ENCODE measurements at places on chromosomes 2 and 18.

DNA sequence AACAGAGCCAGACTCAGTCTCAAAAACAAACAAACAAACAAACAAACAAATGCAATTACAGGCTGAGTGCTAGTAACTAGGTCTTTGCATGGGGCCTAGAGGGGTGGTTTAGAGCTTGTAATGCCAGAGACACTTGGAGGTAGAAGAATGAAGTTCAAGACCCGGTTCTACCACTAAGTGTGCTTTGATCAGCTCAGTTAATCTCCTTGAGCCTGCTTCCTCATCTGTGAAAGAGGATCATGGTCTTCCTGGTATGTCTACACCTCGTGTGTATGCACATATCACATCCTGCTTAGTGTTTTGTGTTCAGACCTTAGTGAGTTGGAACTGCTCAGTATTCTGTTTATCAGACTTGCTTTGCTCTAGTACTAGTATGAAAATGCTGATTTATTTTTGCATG lies 4.8 kb upstream of the ATP6V1C2 start:
- DNase-seq, result no peak

DNA sequence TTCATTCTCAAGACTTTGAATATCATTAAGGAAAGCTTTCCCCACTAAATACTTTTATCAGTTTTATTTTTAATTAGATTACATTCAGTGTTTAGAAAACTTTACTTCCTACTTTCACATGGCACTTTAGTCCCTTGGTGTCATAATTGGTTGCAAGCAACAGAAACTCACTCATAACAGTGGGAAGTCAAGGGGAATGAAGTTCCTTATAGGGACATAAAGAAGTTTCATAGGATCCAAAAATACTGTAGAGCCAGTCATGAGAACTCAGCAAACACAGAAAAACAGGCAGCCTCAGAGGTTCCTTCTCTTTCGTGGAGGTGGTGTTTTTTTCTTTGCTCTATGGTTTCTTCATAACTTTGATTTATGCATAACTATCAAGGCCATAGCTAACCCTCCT lies 809.0 kb downstream of the BCL11A start:
- DNase-seq, result no peak

DNA sequence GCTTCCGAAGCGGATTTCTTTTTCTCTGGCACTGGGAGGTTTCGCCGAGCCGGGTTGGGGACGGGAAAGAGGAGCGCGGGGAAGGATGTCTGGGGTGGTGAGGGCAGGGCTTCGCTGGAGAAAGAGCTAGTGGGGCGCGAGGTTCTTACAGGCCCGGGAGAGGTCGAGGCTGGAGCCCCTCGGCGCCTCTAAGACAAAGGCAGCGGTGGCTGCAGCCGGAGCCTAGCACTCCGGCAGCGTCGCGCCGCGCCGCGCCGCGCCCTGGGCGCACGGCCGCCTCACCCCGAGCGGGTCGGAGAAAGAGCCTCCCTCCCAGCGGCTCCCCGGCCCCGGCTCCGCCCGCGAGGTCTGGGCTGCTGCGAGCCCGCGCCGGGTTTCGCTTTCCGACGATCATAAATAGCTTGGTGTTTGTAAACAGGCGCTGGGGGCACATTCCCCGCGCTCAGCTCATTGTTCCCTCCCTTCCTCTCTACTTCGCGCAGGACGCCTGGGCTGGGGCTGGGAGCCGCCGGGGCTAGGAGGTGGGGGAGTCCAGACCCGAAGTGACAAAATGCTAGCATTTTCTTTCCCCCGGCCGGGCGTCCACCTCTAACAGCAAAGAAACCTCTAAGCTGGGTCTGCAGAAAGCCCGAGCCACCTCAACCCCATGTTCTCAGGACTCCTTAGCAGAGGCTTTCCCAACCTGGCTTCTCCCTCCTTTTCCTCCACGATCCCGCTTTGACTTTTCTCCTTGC lies 813 bp upstream of the MEIS1 start:
- peak; percentile 59 for DNase-seq

- no peak for DNase-seq
Observed at GRCh38 chr18:52401236-52401635, 61.2 kb downstream of the DCC start.

- DNase-seq, result peak; percentile 23
Observed at GRCh38 chr2:8193686-8194615, 487.9 kb upstream of the ID2 start.
